ENCODE measurements at places on chromosomes 1 and 21.

GRCh38 chr1:50279622-50280330 is 143.5 kb downstream of the DMRTA2 start:
- DNase-seq: peak; percentile 51

GRCh38 chr1:9240914-9241820 is 6.6 kb downstream of the H6PD start:
- DNase-seq: no peak

GRCh38 chr1:228849011-228849541 is 113.8 kb downstream of the RHOU start:
- DNase-seq: no peak

DNA sequence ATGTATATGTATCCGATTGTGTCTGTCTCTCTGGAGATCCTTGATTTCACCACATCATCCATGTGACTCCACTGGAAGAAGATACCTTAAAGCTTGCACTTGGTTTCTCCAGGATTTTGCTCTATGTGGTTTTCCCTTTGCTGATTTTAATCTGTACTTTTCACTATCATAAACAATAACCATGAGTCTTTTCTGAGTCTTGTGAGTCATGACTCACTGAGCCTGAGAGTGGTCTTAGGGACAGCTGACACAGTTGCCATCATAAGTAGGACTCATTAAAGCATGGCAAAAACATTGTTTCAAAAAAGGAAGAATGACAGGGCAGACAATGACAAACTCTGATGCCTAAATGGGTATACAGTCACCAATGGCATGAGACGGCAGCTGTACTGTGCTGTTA is 226.2 kb downstream of the AKT3 start:
- DNase-seq: no peak

DNA sequence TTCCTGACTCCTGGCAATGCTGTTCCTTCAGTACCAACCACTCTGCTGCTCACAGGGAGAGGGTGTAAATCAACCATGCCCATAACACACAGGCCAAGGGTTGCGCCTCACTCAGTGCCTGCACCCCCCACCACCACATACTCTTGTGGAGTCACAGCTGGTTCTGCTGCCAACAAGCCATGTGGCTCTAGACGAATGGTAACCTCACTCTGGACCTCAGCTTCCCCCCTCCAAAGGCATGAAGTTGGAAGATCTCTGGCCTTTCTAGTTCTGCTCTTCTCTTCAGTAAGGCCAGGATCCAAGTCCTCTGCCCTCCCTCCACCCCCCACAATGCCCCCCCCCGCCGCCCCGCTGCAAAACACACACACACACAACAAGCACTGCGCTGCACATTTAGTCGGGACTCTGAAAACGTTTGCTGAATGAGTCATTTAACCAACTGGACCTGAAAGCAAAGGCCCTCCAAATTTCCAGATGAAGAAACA is 1.7 kb upstream of the GLIS1 start:
- no peak for DNase-seq
